Fibroblast of lung (primary cell): ENCODE measurements at places on chromosomes 3 and 15. TPM values are rescaled to one million over a fixed set of nuclear protein-coding genes. Genes with fewer than 3 reads are reported as not detected.

The MAGEL2 gene
- under 0.01 TPM in 2 replicates for total RNA-seq

The RAF1 gene
- 135 and 258 TPM in 2 replicates for total RNA-seq

The DBR1 gene
- total RNA-seq, result 19.7 and 21.6 TPM in 2 replicates

The TM6SF1 gene
- 2.3 and 3.6 TPM in 2 replicates for total RNA-seq

The ZNF445 gene
- 7.7 and 9.1 TPM in 2 replicates for total RNA-seq

The TPRG1 gene
- total RNA-seq, result 0.99 and 1.8 TPM in 2 replicates

The HIGD2B gene
- 0.26 TPM in 1 of 2 replicates, not detected in the other for total RNA-seq

The PLA2G4E gene
- not detected in 2 replicates for total RNA-seq

The GCSAM gene
- not detected in 2 replicates for total RNA-seq

The ITIH4 gene
- total RNA-seq, result 2.6 TPM in 2 replicates

The SLC15A2 gene
- 0.26 and 0.33 TPM in 2 replicates for total RNA-seq

The PODXL2 gene
- total RNA-seq, result 0.50 and 0.77 TPM in 2 replicates

The GP9 gene
- not detected in 2 replicates for total RNA-seq

The TUSC7 gene
- total RNA-seq, result not detected in 2 replicates

The MYRIP gene
- total RNA-seq, result under 0.01 TPM in 1 of 2 replicates, not detected in the other

The INKA1 gene
- 3.3 and 7.3 TPM in 2 replicates for total RNA-seq

The AGBL1 gene
- not detected in 2 replicates for total RNA-seq

The UCN2 gene
- total RNA-seq, result 0.26 and 0.66 TPM in 2 replicates

The TMEM115 gene
- total RNA-seq, result 39.3 and 44.8 TPM in 2 replicates

The TTBK2 gene
- total RNA-seq, result 10.8 and 16.2 TPM in 2 replicates

The EIF2A gene
- total RNA-seq, result 128 and 248 TPM in 2 replicates

The TICRR gene
- total RNA-seq, result 0.26 and 1.2 TPM in 2 replicates

The EPHA3 gene
- 0.26 and 0.99 TPM in 2 replicates for total RNA-seq

The IL20RB gene
- 0.51 and 3.0 TPM in 2 replicates for total RNA-seq

The XCR1 gene
- under 0.01 TPM in 1 of 2 replicates, not detected in the other for total RNA-seq

The CHAC1 gene
- total RNA-seq, result 33.1 and 62.6 TPM in 2 replicates

The CILP gene
- total RNA-seq, result 0.17 and 0.26 TPM in 2 replicates

The CHL1 gene
- 0.33 and 2.1 TPM in 2 replicates for total RNA-seq

The TLR9 gene
- total RNA-seq, result under 0.01 TPM in 1 of 2 replicates, not detected in the other

The C3orf49 gene
- not detected in 2 replicates for total RNA-seq

The AADACL2 gene
- total RNA-seq, result under 0.01 TPM in 1 of 2 replicates, not detected in the other

The PSTPIP1 gene
- total RNA-seq, result 0.77 and 1.5 TPM in 2 replicates

The HERC2 gene
- total RNA-seq, result 37.0 and 55.8 TPM in 2 replicates

The IQCH gene
- total RNA-seq, result 2.6 and 5.0 TPM in 2 replicates

The CCR4 gene
- not detected in 2 replicates for total RNA-seq

The DUOXA1 gene
- total RNA-seq, result not detected in 2 replicates

The SPINK8 gene
- not detected in 2 replicates for total RNA-seq

The TJP1 gene
- total RNA-seq, result 45.2 and 53.7 TPM in 2 replicates

The FAM81A gene
- 0.26 and 0.33 TPM in 2 replicates for total RNA-seq

The CIAO2A gene
- total RNA-seq, result 59.1 and 94.5 TPM in 2 replicates

The FBXW12 gene
- not detected in 2 replicates for total RNA-seq

The ADAM10 gene
- total RNA-seq, result 157 and 224 TPM in 2 replicates

The CELSR3 gene
- 0.77 and 2.1 TPM in 2 replicates for total RNA-seq

The C3orf22 gene
- total RNA-seq, result not detected in 2 replicates
